ENCODE measurements at places on chromosomes 1 and 21. TPM values are rescaled to one million over a fixed set of nuclear protein-coding genes. Genes with fewer than 3 reads are reported as not detected.

DNA sequence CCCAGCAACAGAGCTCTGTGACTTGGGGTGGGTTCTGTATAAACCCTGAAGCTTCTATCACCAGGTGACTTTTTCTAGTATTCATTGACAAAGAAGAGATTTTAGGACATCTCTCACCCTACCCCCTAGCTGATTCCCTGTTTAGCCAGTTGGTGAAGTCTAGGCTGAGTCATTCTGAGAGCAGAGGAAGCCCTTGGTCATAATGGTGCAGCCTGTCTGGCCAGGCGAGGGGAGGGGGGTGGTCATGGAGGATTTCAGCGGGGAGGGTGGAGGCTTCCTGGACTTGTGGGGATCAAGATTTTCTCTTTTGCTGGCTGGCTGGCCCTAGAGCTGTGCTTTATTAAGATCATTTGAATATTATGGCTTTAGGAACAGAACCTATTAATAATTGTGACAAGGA is 262.6 kb downstream of the CAMTA1 start:
- no peak overlapping the region for H3K4me3 ChIP-seq
- H3K4me1 ChIP-seq = no peaks in the 10 kb centered on the region
- H3K27ac ChIP-seq = no peak overlapping the region
- DNase-seq = no peak

DNA sequence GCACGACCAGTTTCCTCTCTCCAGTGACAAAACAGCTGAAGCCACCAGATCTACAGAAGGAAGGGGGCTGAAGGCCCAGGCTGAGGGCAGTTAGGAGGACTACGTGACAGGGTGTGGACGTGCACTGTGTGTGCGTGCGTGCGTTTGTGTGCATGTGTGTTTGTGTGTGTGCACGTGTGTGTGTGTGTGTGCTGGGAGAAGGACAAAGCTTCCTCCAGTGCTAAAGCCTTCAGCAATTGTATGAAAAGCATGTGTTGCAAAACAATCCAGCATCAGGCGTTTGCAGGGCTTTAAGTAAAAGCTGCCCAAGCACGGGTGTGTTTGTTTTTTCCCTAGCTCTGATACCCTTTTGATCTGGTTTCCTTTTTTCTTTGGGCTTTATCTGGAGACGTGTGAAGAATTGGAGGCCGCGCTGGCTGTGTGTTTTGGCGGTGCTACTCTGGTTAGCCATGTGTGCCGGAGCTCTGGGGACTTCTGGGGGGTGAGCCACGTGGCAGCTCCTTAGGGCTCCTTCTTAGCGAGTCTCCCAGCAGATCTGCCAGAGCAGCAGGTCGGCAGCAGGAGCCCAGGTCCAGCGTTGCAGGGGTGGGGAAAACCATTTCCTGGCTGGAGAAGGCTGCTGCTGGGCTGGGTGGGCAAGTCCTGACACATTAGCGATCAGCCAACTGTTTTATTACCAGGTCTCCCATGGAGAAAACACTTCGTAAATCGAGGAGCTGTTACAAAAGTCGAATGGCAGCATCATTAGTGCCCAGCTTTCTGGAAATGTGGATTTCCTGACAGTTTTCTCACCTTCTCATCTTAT is 73.4 kb downstream of the UCK2 start:
- H3K4me3 ChIP-seq = no peak overlapping the region
- H3K4me1 ChIP-seq = peaks cover 16% of the 10 kb centered on the region
- peak overlapping the region; percentile 92 for H3K27ac ChIP-seq
- H3K36me3 ChIP-seq = peaks cover 37% of the 10 kb centered on the region
- no peak for DNase-seq

Gene PAQR6
- total RNA-seq = 21.5 TPM

- peaks cover 21% of the 10 kb centered on the region for H3K27me3 ChIP-seq
- no peak for DNase-seq
- no peaks in the 10 kb centered on the region for H3K36me3 ChIP-seq
- no peak overlapping the region for H3K27ac ChIP-seq
- H3K4me3 ChIP-seq = no peak overlapping the region
- peaks cover 4% of the 10 kb centered on the region for H3K4me1 ChIP-seq
These were observed 183.0 kb downstream of the ZBTB18 start for GRCh38 chr1:244234009-244234643.

DNA sequence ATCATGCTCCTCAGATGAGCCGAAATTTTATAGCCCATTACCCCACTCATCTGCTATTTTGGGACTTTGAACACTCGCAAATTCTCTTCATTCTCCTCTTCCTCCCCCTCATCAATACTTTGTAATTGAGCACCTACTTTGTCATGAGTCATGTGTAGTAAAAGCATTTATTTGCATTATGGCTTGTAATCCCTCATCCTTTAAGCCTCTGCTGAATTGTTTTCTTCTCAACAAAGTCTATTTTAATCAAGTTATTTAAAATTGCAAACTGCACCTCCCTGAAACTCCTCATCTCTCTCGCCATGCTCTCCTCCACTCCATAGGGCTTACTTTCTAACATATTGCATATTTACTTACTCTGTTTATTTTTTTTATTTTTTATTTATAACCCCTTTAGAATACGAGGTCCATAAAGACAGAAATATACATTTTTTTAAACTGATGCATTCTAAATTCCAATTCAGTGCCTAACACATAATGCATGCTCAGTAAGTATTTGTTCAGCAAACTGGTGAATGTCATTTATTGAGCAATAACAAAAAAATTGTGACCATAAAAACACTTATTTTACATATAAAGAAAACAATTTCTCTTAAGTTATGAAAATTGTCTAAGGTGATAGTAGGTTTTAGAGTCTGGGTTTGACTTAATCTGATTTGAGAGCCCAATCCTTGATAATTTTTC is 161.7 kb downstream of the FASLG start:
- no peak for DNase-seq
- H3K27me3 ChIP-seq = no peaks in the 10 kb centered on the region
- no peak overlapping the region for H3K4me3 ChIP-seq
- H3K4me1 ChIP-seq = no peaks in the 10 kb centered on the region

- DNase-seq = peak; percentile 68
- no peak within 1 kb of the TSS for H3K27ac ChIP-seq
- H3K4me1 ChIP-seq = peaks cover 23% of the 10 kb centered on the region
- H3K36me3 ChIP-seq = no peaks in the 10 kb centered on the region
- H3K4me3 ChIP-seq = peak within 1 kb of the TSS; percentile 79
These were observed at the start of gene BACE2 for GRCh38 chr21:41167348-41168342. BACE2 (plus strand) TSS chr21:41168160; CDS start chr21:41168264, 104 bp downstream.

Gene PYHIN1
- total RNA-seq = not detected
